Stimulated activated CD8-positive, alpha-beta memory T cell treated with anti-CD3 and anti-CD28 coated beads, Interleukin-2, amount 100 ng/mL, for 48 hours (primary cell): ENCODE measurements at places on chromosomes 5 and 9.

GRCh38 chr5:88818296-88818695, 64.7 kb downstream of the MEF2C start:
- no peak for DNase-seq

DNA sequence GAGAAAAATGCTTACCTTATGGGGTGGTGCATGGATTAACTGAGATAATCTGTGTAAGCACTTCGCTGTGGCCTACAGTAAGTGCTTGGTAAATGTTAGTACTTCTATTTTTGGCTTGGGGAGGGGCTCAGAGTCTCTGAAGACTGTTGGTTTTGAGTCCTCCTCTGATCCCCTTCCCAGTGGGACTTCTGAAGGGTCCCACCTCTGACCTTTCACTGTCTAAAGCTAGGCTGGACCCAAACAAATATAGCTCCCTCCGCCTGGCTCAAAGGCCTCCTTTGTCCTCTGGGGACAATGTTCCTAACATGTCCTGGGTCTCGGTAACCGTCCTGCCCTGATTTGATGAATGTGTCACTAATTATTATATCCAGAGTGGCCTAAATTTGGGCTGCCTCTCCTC, 34.8 kb downstream of the CAMK2A start:
- DNase-seq, result no peak

DNA sequence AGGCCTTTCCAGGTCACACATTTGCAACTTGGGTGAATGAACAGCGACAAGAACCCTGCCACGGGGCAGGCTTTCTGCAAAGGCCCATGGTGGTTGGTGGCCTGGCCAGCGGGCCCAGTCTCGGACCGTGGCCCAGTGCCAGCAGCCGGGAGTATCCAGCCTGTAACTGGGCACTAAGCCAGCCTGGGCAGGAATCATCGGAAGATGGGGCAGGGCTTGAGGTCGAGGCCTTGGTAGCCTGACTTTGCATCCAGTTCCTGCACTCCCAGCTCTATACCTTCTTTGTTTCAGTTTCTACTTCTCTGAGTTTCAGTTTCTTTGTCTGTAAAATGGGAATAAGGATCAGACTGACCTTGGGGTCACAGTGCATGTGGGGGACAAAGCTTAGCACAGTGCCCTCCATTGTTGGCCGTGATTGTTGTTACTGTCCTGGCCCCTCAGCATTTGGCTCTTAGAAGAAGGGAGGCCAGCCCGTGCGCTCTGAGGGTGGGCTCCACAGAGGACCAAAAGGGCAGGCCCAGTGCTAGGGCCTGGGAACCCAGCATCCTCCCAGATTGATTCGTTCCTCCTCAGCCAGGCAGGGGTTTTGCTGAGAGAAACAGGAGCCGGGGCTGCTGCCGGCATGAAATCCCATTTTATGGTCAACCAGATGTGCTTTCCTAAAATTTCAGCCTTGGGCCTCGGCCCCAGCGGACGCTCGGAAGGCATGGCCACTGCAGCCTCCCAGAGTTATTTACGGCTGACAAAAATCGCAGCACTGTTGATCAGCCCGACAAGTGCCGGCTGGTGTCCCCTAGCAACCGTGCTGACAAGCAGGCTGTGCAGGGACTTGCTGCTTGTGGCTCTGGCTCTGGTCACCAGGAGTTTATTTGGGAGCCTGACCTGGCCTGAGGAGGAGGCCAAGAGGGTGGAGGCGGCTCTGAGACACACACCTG, 43.6 kb downstream of the JADE2 start:
- DNase-seq, result no peak

DNA sequence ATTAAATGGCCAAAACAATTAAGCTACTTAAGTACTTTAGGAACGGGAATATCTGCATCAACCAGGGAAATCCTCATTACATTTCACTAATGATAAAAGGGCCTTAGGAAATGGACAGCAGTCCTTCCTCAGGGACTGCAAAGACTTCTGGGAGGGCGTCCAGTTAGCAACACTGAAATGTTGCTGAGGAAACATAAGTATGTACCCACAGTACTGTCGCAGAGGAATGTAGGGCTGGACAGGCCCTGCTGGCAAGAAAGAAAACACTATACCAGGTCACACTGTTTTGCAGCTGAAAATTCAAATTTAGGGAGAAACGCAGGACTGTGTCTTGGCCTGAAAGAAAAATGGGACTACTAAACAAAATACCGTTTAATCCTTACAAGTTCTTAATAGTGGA, 1.3 kb downstream of the C5orf15 start:
- DNase-seq, result no peak

DNA sequence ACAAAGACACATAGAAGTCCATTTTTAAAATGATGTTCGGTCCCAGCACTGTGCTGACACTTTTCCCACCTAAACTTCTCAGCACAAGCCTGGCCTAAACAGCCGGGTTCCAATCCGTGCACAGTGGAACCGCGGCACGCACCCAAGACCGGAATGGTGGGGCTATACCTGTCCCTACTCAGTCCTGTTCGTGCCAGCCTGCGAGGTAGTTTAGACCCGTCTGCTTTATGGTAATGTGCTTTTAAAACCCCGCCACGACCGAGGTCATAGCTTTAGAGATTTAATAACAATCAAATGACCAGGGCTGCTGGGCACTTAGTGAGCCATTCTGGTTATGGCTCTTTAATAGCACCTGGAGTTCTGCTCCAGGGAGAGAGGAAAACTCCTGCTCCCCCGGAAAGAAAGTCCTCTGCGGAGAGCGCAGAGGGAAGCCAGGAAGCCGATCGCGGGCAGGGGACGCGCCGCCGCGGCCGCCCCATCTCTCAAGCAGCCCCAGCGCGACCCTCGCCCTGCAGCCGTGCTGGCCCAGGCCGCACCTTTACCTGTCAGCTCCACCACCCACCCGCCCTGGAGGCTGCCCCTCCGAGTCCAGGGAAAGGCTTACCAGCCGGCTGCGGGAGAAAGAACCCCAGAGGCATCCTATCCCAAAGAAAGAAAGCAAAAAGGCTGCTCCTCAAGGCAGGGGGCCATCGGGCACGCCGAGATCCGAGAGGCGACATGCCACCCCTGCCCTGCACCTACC, 511 bp downstream of the ARL15 start:
- peak; percentile 3 for DNase-seq

GRCh38 chr9:108996643-108997042, 16.7 kb downstream of the CTNNAL1 start:
- DNase-seq, result no peak
